Hematopoietic multipotent progenitor cell treated with erythropoietin and hydrocortisone succinate and interleukin-3 and kit ligand, for 6 days (in vitro differentiated cells): ENCODE measurements at places on chromosomes 7 and 10.

DNA sequence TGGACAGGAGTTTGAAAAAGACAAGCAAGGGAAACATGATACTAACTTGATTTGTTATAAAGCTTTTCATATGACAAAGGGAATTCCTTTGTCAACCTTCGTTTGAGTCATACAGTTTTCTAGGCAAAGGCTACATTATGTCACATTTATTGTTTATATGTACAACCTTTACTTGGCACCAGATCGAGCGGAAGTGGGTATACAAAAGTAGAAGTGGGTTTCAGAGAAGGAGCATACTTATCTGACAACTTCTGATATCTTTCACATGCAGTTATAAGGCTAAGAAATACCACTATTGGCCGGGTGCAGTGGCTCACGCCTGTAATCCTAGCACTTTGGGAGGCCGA lies 11.0 kb downstream of the STMP1 start:
- peak; percentile 72 for DNase-seq

DNA sequence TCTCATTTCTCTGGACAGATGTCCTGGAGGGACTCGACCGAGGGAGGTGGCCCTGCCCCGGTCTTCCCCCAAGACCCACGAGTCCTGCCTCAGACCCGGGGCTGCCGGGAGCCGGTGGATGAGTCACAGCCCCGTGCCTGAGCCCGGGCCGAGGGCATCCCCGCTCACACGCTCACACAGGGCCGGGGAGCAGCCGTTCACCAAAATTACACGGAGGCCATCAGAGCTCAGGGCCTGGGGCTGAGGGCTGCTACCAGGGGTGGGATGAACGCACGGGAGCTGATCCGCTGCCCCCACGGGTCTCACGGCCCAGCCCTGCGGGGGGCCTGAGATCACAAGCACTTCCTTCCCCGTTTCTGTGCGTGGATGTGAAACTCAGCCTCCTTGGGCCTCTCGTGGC lies 17.5 kb downstream of the FAM20C start:
- DNase-seq: no peak

DNA sequence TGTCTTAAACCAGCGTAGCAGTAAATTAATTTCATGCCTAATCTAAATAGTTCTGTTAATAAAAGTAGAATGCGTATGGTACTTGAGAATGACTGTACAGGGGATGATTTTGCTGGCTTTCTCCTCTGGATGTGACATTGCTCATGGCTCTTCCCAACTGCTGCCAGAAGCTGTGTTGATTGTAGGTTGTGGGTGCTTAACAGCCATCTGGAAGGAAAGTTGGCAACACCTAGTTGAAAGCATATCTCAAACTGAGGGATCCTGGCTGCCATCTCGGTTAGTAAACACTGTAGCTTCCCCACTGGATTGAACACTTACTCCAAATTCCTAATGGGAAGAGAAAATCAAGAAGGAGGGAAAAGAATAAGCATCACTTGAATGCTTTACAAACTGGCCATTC lies 130.9 kb downstream of the NXPH1 start:
- DNase-seq: no peak

DNA sequence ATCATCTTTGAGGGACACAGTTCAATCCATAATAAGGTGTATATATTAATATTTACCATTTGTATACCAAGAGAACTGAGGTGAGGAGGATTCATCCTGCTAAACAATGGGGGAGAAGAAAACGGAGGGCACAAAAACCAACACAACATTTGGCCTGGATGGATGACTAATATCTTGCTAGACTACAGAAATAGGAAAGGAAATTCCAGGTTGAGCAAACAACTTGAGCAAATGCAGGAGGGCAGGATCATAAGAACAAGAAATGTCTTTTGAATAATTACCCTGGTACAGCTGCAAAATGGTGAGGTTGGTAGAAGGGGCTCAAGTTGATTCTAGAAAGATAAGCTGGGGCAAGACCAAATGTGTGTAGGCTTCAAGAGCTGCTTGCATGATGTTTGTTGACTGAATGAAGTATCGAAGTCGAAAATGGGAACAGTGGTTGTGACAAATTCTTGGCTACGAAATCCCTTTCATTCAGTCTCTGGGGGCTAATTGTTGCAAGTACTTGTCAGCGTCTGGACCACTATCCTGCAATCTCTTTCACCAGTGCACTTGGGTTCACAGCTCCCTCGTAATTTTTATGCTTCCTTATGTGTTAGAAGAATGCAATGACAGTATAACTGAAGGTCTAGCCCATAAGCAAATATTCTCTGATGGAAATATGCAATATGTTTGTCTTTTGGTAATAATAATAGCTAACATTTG lies 176.2 kb downstream of the PTEN start:
- DNase-seq: no peak

GRCh38 chr10:103548006-103548405 lies 54.5 kb downstream of the NEURL1 start:
- no peak for DNase-seq

GRCh38 chr7:76054123-76055120 lies 6.5 kb downstream of the MDH2 start:
- no peak for DNase-seq

DNA sequence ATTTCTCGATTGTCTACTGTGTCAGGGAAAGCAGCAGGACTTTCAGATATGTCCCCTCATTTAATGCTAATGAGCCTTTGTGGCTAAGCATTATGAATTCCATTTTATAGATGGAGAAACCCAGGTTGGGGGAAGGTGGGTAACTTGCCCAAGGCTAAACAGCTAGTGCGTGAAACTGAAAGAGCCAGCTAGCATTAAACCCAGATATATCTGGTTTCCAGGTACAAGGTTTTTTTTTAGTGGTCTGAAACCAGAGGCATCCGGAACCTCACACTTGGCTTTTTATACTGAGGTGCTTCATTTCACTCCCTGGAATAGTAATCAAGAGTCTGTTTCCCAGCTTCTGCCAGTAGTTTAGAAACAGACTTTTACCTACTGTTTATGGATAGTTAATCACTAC lies 694.8 kb downstream of the PHTF2 start:
- no peak for DNase-seq

DNA sequence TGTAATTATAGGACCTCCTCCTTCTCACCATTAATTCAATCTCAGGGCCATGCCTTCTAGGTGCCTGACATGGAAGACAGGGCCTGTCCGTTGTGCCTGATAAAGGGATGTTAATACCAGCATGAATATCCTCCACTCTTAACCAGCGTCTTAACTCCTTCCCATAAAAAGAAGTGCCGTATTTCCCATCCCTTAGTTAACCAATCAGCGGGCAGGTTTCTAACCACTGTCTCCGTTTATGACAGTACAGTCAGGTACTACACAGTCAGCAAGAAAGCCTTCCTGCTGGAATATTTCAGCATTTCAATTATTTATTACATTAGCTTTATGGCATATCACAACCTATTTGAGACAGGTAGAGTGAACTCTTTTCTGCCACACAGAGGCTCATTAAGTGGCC lies 308.6 kb upstream of the FZD8 start:
- no peak for DNase-seq

DNA sequence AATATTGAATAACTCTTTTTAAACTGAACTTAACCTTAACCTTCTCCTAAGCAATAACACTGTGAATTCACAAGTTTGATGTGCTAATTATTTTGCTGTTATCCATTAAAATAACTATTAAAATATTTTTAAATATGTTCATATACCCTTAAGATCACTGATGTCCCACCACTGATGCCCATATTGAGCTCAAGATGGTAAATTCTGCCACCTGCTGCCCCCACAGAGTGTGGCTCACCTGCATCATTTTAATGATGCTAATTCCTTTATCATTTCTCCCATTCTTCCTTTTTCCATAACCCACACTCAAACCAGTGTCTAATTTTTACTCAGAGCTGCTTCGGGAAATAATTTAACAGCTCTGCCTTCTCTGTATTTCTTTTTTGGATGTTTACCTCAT lies 82.3 kb upstream of the ARID5B start:
- DNase-seq: no peak

DNA sequence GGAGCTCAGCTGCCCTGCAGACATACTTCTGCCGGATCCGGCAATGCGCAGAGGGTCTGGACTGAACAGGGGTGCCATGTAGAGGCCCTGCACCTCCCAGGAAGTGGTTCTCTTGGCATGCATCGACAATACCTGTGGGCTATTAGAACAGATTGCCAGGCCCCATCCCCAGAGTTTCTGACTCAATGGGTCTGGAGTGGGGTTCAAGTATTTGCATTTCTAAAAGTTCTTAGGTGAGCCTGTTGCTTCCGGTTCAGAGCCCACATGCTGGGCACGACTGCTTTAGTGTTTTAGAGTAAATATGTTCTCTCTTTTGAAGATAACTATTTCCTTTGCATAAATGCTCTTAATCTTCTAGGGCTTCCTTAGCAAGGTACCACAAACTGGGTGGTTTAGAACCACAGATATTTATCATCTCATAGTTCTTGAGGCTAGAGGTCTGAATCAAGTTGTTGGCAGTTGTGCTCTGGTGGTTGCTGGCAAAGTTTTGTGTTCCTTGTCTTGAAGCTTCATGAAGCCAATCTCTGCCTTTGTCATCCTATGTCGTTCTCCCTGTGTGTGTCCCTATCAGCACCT lies 435.5 kb downstream of the TCERG1L start:
- no peak for DNase-seq

GRCh38 chr10:30384701-30385201 lies 35.7 kb upstream of the MTPAP start:
- peak; percentile 74 for DNase-seq

GRCh38 chr7:47574482-47575329 lies 7.2 kb downstream of the TNS3 start:
- DNase-seq: no peak

DNA sequence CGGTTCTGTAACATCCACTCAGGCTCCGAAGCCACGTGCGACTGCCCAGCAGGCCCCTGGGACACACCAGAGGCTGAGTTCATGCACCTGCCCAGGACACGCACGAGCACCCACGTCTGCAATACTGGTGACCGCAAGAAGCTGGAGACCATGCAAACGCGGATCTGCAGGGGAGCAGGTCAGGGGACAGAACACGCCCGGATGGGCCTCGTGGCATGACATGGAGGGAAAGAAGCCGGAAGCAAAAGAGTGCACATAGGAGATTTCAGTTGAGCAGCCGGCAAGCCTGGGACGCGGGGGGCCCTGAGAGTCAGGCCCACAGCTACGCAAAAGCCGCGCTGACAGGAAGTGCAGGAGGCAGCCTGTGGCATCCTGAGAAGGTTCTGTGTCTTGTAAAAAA lies 73.7 kb downstream of the FOXL3 start:
- no peak for DNase-seq

DNA sequence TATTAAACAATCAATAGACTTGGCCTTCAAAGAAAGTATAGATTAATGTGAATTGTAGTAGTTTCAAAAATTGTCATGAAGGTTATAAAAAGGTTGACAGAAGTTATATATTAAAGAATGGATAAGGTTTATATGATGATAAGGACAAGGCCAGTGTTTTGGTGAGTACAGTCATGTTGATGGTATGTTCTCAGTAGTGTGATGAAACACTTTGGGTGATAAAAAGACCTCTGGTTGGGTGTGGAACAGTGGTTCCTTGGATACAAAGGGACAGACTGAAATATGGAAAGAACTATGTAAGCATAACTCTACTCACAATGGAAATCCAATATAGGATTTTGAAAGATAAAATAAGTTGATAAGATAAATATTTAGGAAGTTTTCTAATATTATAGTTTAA lies 866.3 kb downstream of the ANKRD7 start:
- DNase-seq: no peak

GRCh38 chr10:44569193-44570091 lies 184.5 kb upstream of the CXCL12 start:
- DNase-seq: no peak

DNA sequence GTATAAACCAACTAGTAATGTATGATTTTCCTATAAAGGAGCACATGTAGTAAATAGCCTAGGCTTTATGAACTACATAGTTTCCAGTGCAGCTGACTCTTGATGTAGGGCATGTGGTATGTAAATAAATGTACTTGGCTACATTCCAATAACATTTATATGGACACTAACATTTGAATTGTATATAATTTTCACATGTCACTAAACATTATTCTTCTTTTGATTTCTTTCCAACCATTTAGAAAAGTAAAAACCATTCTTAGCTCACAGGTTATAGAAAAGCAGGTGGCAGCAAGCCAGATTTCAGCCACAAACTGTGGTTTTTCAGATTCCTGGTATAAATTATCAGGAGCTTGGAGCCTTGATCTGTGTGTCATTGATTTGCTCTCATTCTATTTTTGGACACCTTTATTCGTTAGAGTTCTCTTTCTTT lies 1182.0 kb downstream of the CNTNAP2 start:
- peak; percentile 45 for DNase-seq

- DNase-seq: no peak
Observed at GRCh38 chr7:159201722-159202330, 57.2 kb upstream of the VIPR2 start.

DNA sequence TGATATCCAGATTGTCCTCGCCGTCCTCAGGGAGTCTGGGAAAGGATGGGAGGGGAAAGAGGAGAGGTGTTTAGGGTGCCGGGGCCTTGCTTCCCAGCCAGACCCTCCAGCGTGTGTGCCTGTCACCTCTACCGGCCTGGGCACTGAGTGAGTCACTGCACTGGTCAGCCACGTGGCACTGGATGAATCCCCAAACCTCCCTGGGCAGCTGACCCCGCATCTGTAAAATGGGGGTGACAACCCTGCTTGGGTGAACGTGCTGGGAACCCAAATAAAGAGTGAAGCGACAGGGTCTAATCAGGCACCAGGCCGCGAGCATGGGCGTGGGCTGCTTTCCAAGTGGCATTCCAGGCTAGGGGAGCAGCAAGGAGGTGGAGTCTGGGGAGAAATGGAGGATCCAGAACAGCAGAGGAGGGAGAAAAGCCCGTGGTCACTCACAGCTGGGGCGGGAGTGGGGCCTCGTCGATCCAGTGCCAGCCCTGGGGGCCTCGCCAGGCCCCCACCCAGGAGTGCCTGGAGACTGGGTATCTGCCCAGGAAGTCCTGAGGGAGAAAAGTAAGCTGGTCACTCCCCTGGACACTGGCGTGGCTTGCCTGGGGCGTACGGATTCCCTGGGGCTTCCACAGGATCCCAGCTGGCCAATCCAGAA lies 29.7 kb downstream of the KLRG2 start:
- DNase-seq: no peak

- no peak for DNase-seq
Observed at GRCh38 chr10:70604106-70604505, 1.6 kb upstream of the PRF1 start.

- peak; percentile 45 for DNase-seq
Observed at GRCh38 chr10:22315455-22316285, 518 bp upstream of the COMMD3 start.
